Gastroesophageal sphincter (tissue), 4 donors: ENCODE measurements at places on chromosomes 3 and 15. TPM values are rescaled to one million over a fixed set of nuclear protein-coding genes. Genes with fewer than 3 reads are reported as not detected.
A peak's percentile ranks its signal among the peaks of the same experiment; 100 is the strongest.

The RARB gene
- 20.5 TPM for total RNA-seq

The GABRR3 gene
- total RNA-seq = not detected

GRCh38 chr3:72178463-72179106 is 393.6 kb upstream of the PROK2 start:
- no peaks in the 10 kb centered on the region for H3K4me1 ChIP-seq
- H3K27me3 ChIP-seq = no peaks in the 10 kb centered on the region

DNA sequence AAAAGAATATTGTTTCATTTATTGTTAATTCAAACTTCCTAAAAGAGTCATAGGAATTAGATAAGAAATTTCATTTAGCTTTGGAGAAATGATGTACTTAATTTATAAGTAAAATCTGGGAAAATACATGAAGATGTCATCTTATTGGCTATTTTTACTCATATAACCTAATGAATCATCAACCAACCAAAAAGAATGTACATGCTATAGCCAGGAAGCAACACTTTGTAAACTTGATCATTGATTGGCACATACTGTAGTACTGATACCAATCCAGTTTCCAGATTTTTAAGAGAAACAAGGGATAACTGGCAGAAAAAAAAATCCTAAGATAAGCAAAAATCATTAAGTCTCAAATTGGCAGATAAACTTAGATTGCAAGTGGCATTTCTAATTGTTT is 207.9 kb upstream of the CDIN1 start:
- ATAC-seq = no peak
- no peaks in the 10 kb centered on the region for H3K4me1 ChIP-seq
- H3K27me3 ChIP-seq = no peaks in the 10 kb centered on the region
- H3K4me3 ChIP-seq = no peak overlapping the region

DNA sequence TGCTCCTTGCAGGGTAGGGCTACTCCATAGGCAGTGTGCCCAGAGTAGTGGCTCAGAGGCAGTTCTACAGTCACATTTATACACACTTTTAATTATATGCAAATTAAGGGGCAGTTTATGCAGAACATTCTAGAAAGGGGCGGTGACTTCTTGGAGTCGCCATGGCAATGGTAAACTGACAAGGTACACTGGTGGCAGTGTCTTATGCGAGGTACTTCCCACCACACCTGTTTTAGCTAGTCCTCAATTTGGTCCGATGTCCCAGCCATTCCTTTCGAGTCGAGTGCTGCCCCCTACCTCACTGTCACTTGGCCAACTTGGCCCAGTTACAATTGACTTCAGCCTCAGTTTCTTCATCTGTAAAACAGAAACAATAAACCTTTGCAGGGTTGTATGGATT is 3.8 kb upstream of the IRAK2 start:
- ATAC-seq = no peak
- no peaks in the 10 kb centered on the region for H3K36me3 ChIP-seq
- no peak overlapping the region for H3K4me3 ChIP-seq
- no peak overlapping the region for H3K27ac ChIP-seq
- peaks cover 3% of the 10 kb centered on the region for H3K4me1 ChIP-seq

GRCh38 chr3:25044762-25045710 is 383.0 kb upstream of the RARB start:
- H3K27me3 ChIP-seq = no peaks in the 10 kb centered on the region
- H3K27ac ChIP-seq = peak overlapping the region; percentile 74
- H3K4me1 ChIP-seq = peaks cover 51% of the 10 kb centered on the region
- no peaks in the 10 kb centered on the region for H3K36me3 ChIP-seq
- ATAC-seq = no peak

The POLR2M gene
- total RNA-seq = 80.5 TPM

DNA sequence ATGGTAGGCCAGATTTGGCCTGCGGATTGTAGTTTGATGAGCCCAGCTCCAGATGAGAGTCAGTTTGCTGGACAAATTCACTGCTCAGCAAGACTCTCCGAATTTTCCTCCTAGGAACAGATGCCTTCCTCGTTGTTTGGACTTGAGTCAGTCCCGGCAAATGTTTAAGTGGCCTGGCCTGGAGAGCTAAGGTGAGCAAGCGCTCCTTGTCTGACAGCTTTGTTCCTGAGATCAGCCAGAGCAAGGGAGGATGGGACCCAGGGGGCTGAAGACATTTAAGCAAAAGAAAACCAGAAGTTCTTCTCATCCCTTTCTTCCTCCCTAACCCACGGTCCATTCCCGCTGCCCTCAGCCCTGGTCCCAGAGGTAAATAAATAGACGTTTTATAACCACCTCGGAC is 40.3 kb downstream of the POLR2M start:
- no peaks in the 10 kb centered on the region for H3K4me1 ChIP-seq
- ATAC-seq = no peak
- no peaks in the 10 kb centered on the region for H3K27me3 ChIP-seq

DNA sequence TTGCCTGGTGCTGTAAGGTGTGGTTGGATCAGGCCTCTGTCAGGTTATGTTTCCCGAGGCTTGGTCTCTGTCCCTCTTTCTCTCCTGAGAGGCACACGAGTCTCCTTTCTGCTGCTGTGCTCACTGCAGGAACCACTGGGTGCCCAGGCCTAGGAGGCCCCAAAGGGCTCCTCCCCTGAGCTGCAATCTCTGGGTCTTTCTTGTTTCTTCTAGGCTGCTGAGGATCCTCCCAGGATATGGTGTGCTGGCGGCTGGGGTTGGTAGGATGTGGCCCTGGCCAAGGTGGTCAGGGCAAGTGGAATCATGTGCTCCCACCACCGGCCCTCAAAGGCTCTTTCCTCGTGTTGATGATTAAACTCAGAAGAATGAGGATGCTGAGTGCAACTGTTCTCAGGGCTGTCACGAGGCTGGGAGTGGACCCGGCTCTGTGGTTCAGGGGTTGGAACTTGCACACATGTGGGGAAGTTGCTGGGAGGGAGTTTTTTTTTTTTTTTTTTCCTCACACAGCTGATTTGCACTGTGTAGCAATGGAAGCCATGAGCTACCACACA is 43.6 kb upstream of the CTSH start:
- H3K27ac ChIP-seq = no peak overlapping the region
- ATAC-seq = peak; percentile 92
- no peak overlapping the region for H3K4me3 ChIP-seq
- no peaks in the 10 kb centered on the region for H3K36me3 ChIP-seq

DNA sequence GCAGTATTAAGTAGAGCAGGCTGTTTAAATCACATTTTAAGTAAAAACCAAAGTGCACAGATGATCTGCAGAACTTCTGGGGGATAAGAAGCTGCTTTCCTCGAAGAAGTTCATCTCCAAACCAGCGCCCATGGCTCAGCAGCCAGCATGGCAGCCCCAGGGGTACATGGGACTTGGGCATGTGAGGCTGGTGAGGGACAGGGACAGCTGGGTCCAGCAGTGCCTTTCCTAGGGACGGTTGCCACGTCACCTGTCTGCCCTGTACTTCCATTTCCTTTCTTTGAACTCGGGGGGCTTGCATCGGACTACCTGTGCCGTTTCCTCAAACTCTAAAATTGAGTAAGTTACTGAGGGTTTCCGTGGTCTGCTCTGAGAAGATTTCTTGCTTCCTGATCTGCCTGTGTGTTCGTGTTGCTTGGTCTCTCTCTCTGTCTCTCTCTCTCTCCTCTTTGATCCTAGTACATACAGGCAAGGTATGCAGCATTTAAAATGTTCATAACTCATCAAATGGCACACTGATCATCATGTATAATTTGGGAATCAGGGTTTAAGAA is 67.6 kb downstream of the IGF1R start:
- H3K4me3 ChIP-seq = no peak overlapping the region
- peaks cover 37% of the 10 kb centered on the region for H3K4me1 ChIP-seq
- H3K27me3 ChIP-seq = no peaks in the 10 kb centered on the region
- peak overlapping the region; percentile 28 for H3K27ac ChIP-seq

DNA sequence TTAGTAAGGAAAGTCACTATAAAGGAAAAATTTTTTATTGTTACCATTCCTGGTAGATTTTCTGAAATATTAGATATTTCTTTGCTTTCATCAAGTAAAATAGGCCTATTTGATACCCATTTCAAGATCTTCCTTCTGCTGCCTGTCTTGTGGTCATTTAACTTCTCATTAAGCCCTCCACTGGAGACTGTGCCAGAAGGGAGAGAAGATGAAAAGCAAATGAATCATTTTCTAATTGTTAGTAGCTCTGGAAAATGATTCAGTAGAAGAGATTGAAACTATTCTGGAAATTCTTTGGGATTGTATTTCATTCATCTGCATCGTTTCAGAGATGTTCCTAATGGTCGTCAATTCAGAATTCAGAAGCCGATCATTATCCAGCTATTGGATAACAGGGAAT is 3.2 kb downstream of the KCTD6 start:
- H3K4me3 ChIP-seq = no peak overlapping the region
- peaks cover 11% of the 10 kb centered on the region for H3K4me1 ChIP-seq
- no peak for ATAC-seq
- peaks cover 10% of the 10 kb centered on the region for H3K36me3 ChIP-seq

GRCh38 chr15:66924889-66925288 is 140.5 kb upstream of the SMAD3 start:
- no peaks in the 10 kb centered on the region for H3K4me1 ChIP-seq
- no peaks in the 10 kb centered on the region for H3K36me3 ChIP-seq
- ATAC-seq = no peak
- no peak overlapping the region for H3K27ac ChIP-seq

The RASL12 gene
- 43.2 TPM for total RNA-seq

DNA sequence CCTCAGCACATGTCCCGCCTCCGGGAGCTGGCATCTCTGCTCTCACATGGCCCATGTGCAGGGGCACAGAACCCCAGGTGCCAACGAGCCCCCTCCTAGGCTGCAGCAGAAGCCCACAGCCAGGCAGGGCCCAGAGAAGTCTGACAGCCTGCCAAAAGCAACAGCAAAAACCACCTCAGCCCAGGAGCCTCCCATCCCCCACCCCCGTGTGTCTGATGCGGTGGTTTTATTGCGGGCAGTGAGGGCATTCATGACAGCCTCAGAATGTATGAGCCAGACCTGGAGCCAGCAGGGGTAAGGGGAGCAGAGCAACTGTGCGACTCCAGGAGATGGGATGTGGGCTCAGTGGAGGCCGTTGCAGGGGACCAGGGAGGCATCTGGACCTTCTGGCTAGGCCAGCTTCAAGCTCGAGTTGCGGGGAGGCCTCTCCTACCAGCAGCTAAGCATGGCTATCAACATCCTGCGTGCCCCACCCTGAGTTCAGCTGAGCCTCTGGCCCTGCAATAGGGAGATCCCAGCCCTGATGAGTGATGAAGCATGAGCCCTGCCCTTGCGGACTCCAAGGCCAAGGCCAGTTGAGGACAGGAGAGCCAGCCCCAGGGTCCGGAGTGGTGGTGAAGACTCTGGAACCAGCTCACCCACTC is 52.5 kb downstream of the CYP11A1 start:
- no peak for ATAC-seq
- no peaks in the 10 kb centered on the region for H3K36me3 ChIP-seq
- H3K27ac ChIP-seq = no peak overlapping the region
- no peak overlapping the region for H3K4me3 ChIP-seq
- H3K4me1 ChIP-seq = peaks cover 53% of the 10 kb centered on the region
- H3K27me3 ChIP-seq = peaks cover 49% of the 10 kb centered on the region

GRCh38 chr15:74845208-74845568 is 2.2 kb upstream of the ULK3 start:
- peaks cover 72% of the 10 kb centered on the region for H3K36me3 ChIP-seq
- peaks cover 21% of the 10 kb centered on the region for H3K4me1 ChIP-seq
- no peak for ATAC-seq
- H3K27me3 ChIP-seq = no peaks in the 10 kb centered on the region
- H3K4me3 ChIP-seq = no peak overlapping the region
- no peak overlapping the region for H3K27ac ChIP-seq

- no peaks in the 10 kb centered on the region for H3K4me1 ChIP-seq
- ATAC-seq = no peak
- no peaks in the 10 kb centered on the region for H3K36me3 ChIP-seq
- no peaks in the 10 kb centered on the region for H3K27me3 ChIP-seq
- H3K27ac ChIP-seq = no peak overlapping the region
- no peak overlapping the region for H3K4me3 ChIP-seq
Measured at GRCh38 chr3:37825744-37826400, 35.8 kb upstream of the CTDSPL start.

DNA sequence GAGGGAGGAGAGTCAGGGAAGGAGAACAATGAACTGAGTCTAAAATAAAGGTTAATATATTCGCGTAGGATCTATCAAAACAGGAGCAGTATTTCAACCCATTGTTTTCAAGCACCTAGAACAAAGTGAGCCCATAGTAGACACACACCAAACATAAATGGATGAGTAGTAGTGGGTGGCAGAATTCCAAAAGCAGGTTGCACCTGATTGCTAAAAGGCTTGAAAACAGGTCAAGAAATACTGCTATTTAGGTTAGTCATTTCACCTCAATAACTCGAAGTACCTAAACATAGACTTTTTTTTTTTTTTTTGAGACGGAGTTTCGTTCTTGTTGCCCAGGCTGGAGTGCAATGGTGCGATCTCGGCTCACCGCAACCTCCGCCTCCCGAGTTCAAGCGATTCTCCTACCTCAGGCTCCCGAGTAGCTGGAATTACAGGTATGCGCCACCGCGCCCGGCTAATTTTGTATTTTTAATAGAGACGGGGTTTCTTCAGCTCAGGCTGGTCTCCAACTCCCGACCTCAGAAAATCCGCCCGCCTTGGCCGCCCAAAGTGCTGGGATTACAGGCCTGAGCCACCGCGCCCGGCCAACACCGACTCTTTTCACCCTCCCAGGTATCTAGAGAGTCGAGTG is 855 bp upstream of the ABHD5 start:
- H3K27ac ChIP-seq = no peak overlapping the region
- ATAC-seq = no peak
- H3K36me3 ChIP-seq = no peaks in the 10 kb centered on the region
- H3K27me3 ChIP-seq = no peaks in the 10 kb centered on the region
- no peaks in the 10 kb centered on the region for H3K4me1 ChIP-seq
- H3K4me3 ChIP-seq = peak overlapping the region; percentile 96

DNA sequence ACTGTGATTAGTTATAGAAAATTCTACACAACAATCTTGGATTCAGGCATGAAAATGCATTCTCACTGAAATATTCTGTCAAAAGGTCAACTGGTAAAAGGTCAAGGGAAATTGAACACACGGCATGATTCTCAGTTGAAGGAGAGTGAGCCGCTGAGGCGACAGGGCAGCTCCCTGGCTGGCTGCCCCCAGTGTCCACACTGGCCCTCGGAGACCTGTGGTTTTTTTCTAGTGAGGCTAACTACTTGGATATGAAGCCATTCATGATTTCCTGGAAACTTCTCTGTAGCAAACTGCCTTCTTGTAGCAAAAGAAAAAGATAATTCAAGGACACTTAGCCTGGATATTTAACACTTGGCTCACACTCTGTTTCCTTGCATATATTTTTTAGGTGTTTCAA is 37.2 kb downstream of the AADACL2 start:
- ATAC-seq = peak; percentile 79
- no peaks in the 10 kb centered on the region for H3K36me3 ChIP-seq
- peak overlapping the region; percentile 3 for H3K27ac ChIP-seq

The SEC62 gene
- 84.2 TPM for total RNA-seq

The LYZL4 gene
- total RNA-seq = not detected
